HepG2 (cell line): ENCODE measurements at places on chromosomes 2 and 18. TPM values are rescaled to one million over a fixed set of nuclear protein-coding genes. Genes with fewer than 3 reads are reported as not detected.
A peak's percentile ranks its signal among the peaks of the same experiment; 100 is the strongest.

- no peak overlapping the region for H3K27ac ChIP-seq
- no peak for DNase-seq
- H3K4me3 ChIP-seq = no peak overlapping the region
- H3K4me1 ChIP-seq = peaks cover 7% of the 10 kb centered on the region
- H3K36me3 ChIP-seq = no peaks in the 10 kb centered on the region
- peaks cover 13% of the 10 kb centered on the region; the same call in 2 of the 3 replicates for H3K27me3 ChIP-seq
Measured at GRCh38 chr2:30272761-30273573, 41.6 kb downstream of the LBH start.

GRCh38 chr2:213834331-213834730 is 550.1 kb downstream of the SPAG16 start:
- no peak overlapping the region for H3K27ac ChIP-seq
- no peaks in the 10 kb centered on the region for H3K36me3 ChIP-seq
- no peak for DNase-seq
- no peak overlapping the region for H3K4me3 ChIP-seq
- no peaks in the 10 kb centered on the region for H3K4me1 ChIP-seq

DNA sequence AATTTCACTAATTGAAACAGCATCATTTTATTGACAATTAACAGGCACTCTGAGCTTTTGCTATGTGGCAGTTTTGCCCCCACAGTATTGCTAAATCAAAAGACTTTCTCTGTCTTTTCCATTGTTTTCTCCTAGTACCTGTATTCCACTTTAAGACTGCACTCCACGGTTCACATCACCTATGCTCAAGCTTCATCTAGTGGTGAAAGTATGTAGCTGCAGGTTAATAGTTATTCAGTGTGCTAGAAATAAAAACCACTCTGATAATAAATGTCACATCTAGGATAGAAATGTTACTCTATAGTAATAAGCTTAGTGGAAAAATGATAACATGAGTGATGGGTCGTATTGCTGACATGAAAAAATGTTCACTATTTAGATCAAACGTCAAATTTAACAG is 24.6 kb downstream of the ARL6IP6 start:
- no peaks in the 10 kb centered on the region for H3K4me1 ChIP-seq
- H3K4me3 ChIP-seq = no peak overlapping the region
- no peaks in the 10 kb centered on the region for H3K27me3 ChIP-seq

- peak; percentile 71 for DNase-seq
- H3K4me1 ChIP-seq = peaks cover 6% of the 10 kb centered on the region; the same call in 1 of the 2 replicates
- H3K36me3 ChIP-seq = no peaks in the 10 kb centered on the region
- H3K4me3 ChIP-seq = no peak overlapping the region
- H3K27me3 ChIP-seq = no peaks in the 10 kb centered on the region
- no peak overlapping the region for H3K27ac ChIP-seq
Measured at GRCh38 chr2:17470855-17471641, 47.2 kb downstream of the RAD51AP2 start.

GRCh38 chr18:9079818-9080528 is 22.5 kb upstream of the NDUFV2 start:
- H3K27ac ChIP-seq = peak overlapping the region; percentile 39
- H3K4me1 ChIP-seq = peaks cover 41% of the 10 kb centered on the region
- H3K27me3 ChIP-seq = no peaks in the 10 kb centered on the region
- no peaks in the 10 kb centered on the region for H3K36me3 ChIP-seq

GRCh38 chr2:27133195-27133875 is 1.1 kb downstream of the PREB start:
- H3K27ac ChIP-seq = peak overlapping the region; percentile 72
- peaks cover 44% of the 10 kb centered on the region for H3K4me1 ChIP-seq
- DNase-seq = no peak
- H3K36me3 ChIP-seq = peaks cover 20% of the 10 kb centered on the region
- peak overlapping the region; percentile 100 for H3K4me3 ChIP-seq

DNA sequence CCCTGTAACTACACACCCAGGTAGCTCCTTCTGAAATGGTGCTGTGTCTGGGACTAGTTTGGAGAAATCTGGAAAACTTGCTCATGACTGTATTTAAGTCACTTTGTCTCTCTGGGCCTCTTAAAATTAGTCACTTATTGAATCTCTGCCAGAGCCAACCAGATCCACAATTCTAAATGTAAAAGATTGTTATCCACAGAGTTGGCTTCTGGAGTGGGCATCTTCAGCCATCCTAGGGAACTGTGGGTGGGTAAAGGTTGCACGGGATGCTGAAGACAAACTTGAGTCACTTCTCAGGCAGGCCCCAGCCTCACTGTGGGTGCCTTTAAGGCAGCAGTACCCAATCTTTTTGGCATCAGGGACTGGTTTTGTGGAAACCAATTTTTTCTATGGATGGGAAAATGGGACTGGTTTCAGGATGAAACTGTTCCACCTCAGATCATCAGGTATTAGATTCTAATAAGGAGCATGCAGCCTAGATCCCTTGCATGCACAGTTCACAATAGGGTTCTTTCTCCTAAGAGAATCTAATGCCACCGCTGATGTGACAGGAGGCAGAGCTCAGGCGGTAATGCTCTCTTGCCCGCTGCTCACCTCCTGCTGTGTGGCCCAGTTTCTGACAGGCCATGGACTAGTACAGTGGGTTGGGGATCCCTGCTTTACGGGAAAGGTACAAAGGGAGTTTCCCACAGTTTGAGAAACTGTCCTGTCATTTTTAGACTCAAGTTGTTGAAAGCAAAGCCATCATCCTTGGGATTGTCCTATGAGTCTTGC is 98.3 kb upstream of the SPRED2 start:
- H3K36me3 ChIP-seq = no peaks in the 10 kb centered on the region
- H3K27ac ChIP-seq = no peak overlapping the region
- H3K4me3 ChIP-seq = no peak overlapping the region

DNA sequence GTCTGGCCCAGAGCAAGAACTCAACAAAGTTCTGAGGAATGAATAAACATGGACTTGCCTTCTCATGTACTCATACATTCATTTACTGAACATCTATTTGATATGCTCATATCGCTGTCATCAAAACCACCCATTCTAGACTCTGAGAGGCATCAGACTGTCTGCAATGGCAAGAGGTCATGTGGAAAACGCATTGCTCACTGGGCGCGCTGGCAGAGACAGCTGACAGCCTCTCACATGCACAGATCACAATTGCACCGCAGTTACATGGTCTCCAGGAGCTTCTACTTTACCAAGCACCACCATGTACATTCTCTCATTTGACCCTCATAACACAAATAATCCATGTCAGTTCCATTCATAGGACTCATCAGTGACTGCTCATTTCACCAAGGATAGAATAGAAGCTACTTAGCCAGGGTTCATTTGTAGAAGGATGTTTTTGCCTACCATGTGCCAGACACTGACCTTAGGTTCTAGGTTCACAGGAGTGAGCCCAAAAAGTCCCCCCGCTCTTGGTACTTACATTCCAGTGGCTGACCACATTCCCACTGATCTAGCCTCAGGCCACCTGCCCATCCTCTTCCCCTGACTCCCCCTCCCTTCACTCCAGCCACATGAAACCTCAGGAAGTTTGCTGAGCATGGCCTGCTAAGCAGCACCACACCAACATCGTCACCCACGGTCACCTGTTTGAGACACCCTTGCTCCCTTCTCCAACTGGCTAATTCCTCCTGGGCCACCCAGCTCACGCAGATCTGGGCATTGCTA is 6.1 kb downstream of the FAM124B start:
- no peak for DNase-seq
- H3K4me1 ChIP-seq = no peaks in the 10 kb centered on the region
- H3K4me3 ChIP-seq = no peak overlapping the region
- H3K27ac ChIP-seq = no peak overlapping the region
- peaks cover 5% of the 10 kb centered on the region; the same call in 2 of the 3 replicates for H3K27me3 ChIP-seq
- no peaks in the 10 kb centered on the region for H3K36me3 ChIP-seq

DNA sequence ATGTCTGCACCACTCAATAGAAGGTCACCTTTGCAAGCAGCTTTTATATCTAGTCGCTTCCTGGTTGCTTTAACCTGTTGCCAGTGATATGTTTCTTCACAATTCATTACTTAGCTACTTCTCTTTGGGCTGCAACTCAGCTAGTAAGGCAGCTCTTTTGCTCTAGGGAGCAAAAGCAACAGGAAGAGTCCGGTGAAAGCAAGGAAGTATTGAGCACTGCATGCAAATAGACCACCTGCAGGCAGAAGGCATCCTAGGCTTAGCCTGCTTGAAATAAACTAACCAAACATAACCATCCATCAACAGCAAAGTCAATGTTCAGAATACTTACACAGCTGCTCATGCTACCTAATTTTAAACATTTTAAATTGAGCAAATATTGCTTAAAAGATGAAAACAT is 529.2 kb upstream of the LINC00305 start:
- H3K27me3 ChIP-seq = no peaks in the 10 kb centered on the region
- no peak overlapping the region for H3K4me3 ChIP-seq
- H3K4me1 ChIP-seq = no peaks in the 10 kb centered on the region
- H3K27ac ChIP-seq = no peak overlapping the region
- DNase-seq = no peak

- H3K4me3 ChIP-seq = no peak overlapping the region
- no peaks in the 10 kb centered on the region for H3K36me3 ChIP-seq
- DNase-seq = no peak
- no peaks in the 10 kb centered on the region for H3K27me3 ChIP-seq
- H3K27ac ChIP-seq = no peak overlapping the region
- no peaks in the 10 kb centered on the region for H3K4me1 ChIP-seq
Measured at GRCh38 chr2:221600388-221600787, 28.3 kb upstream of the EPHA4 start.

- H3K4me1 ChIP-seq = peaks cover 13% of the 10 kb centered on the region
- no peaks in the 10 kb centered on the region for H3K36me3 ChIP-seq
- DNase-seq = no peak
- no peak overlapping the region for H3K27ac ChIP-seq
- H3K4me3 ChIP-seq = no peak overlapping the region
- H3K27me3 ChIP-seq = peaks cover 58% of the 10 kb centered on the region
Measured at GRCh38 chr18:78766651-78767533, 212.7 kb upstream of the SALL3 start.

GRCh38 chr2:213834746-213835145 is 550.5 kb downstream of the SPAG16 start:
- H3K27ac ChIP-seq = no peak overlapping the region
- no peak for DNase-seq
- H3K27me3 ChIP-seq = no peaks in the 10 kb centered on the region

DNA sequence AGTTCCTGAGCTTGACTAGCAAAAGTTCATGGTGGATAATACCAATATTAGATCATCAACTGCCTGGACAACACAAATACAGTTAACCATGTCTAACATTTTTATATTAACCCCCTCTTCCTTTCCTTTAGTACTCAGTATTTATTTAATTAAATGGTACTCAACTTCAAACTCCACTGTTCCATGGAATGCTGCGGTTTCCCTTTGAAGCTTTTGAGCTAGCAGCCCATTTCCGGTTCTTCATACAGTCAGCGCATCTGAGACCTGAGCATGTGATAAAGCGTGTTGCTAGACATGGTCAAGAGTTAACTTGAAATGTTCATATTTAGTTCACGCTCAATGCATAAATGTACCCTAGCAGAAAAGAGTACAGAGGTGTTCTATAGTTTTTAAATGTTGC is 278.4 kb downstream of the ALPK2 start:
- no peak for DNase-seq
- no peaks in the 10 kb centered on the region for H3K27me3 ChIP-seq
- no peaks in the 10 kb centered on the region for H3K4me1 ChIP-seq
- H3K27ac ChIP-seq = no peak overlapping the region
- H3K4me3 ChIP-seq = no peak overlapping the region

DNA sequence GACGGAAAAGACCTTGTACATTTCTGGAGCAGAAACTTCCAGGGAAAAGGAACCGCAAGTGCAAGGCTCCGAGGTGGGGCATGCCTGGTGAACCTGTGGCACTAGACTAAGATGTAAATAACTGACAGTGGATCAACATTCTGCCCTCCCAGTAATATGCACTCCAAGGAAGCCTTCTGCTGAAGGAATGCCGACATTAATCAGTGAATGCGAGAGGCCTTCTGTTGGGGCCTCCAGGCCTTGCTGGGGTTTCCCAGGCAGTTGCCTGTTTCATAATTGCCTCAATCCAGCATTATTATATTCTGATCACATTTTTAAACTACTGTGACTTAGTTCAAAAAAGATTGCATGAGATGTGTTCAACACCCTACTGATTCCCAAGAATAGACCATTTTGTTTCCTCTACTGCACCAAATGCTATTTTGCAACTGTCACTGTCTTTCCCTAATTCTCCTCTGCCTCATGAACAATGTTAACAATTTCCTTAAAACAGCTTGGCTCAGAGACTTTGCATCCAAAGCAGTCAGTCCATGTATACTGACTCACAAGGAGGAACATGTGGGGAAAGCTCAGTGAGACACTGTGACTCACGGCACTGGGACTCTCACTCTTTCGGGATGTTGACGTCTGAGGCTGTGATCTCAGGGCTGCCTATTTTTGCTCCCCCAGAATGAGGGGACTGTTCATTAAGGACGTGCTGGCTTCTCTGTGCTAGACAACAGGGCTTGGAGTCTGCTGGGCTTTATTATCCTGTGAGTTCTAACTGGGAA is 10.5 kb upstream of the DSG2 start:
- no peak overlapping the region for H3K27ac ChIP-seq
- no peaks in the 10 kb centered on the region for H3K36me3 ChIP-seq
- H3K4me3 ChIP-seq = no peak overlapping the region
- no peaks in the 10 kb centered on the region for H3K4me1 ChIP-seq
- peak; percentile 3 for DNase-seq

DNA sequence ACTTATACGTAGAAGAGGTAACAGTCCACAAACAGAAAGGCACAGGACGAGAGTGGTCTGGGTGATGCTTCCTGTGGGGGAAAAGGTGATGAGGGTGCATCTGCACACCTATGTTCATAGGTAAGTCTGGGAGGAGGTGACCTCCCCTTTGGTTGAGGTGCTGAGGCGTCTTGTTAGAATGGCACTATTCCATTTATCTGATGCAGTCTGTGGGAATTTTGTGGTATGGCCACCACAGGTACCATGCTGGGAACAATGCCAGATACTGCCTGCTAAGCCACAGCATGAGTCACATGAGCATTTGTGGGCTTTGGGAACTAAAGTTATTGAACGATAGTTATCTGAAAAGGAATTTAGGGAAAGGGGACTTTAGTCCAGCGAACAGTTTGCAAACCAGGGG is 27.9 kb downstream of the IL37 start:
- H3K27ac ChIP-seq = no peak overlapping the region
- no peaks in the 10 kb centered on the region for H3K36me3 ChIP-seq
- DNase-seq = no peak
- H3K4me1 ChIP-seq = peaks cover 8% of the 10 kb centered on the region; the same call in 1 of the 2 replicates
- no peak overlapping the region for H3K4me3 ChIP-seq

The GPR17 gene
- total RNA-seq = not detected in 2 replicates

The MPP4 gene
- not detected in 2 replicates for total RNA-seq

The CD28 gene
- not detected in 2 replicates for total RNA-seq

The EFEMP1 gene
- total RNA-seq = not detected in 2 replicates

The ARHGAP15 gene
- not detected in 2 replicates for total RNA-seq

The CREG2 gene
- total RNA-seq = 0.18 TPM in 1 of 2 replicates, not detected in the other

The LOXHD1 gene
- not detected in 2 replicates for total RNA-seq

The NAT8 gene
- 1.8 and 1.9 TPM in 2 replicates for total RNA-seq

The LCT gene
- total RNA-seq = not detected in 2 replicates

The KCNG2 gene
- not detected in 2 replicates for total RNA-seq

The AMER3 gene
- total RNA-seq = not detected in 2 replicates
